Right lung (tissue), 10 donors: ENCODE measurements at places on chromosomes 6 and 20.

GRCh38 chr6:111552958-111553357 lies 52.7 kb downstream of the TRAF3IP2 start:
- DNase-seq, result no peak

DNA sequence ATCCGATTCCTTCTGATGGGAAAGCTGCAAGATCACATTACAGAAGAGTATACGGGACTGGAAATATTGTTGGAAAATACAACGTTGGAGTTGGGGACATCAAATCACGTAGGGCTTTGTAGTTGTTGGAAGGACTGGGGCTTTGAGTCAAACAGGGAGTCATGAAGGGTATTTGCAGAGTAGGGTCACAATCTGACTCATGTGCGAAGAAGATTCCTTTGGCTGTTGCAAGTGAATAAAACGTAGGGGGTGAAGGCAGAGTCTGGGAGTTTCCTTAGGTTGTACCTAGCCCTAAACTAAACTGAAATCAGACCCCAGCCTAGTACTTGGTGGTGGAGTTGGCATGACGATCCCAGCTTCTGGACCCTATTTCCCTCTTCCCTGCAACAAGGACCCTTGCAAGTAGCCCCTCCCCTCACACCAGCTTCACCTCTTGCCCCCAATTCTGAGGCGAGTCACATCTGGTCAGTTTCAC lies 32.3 kb downstream of the SNX5 start:
- DNase-seq, result no peak

GRCh38 chr6:52595796-52596130 lies 18.9 kb upstream of the TRAM2 start:
- no peak for DNase-seq

DNA sequence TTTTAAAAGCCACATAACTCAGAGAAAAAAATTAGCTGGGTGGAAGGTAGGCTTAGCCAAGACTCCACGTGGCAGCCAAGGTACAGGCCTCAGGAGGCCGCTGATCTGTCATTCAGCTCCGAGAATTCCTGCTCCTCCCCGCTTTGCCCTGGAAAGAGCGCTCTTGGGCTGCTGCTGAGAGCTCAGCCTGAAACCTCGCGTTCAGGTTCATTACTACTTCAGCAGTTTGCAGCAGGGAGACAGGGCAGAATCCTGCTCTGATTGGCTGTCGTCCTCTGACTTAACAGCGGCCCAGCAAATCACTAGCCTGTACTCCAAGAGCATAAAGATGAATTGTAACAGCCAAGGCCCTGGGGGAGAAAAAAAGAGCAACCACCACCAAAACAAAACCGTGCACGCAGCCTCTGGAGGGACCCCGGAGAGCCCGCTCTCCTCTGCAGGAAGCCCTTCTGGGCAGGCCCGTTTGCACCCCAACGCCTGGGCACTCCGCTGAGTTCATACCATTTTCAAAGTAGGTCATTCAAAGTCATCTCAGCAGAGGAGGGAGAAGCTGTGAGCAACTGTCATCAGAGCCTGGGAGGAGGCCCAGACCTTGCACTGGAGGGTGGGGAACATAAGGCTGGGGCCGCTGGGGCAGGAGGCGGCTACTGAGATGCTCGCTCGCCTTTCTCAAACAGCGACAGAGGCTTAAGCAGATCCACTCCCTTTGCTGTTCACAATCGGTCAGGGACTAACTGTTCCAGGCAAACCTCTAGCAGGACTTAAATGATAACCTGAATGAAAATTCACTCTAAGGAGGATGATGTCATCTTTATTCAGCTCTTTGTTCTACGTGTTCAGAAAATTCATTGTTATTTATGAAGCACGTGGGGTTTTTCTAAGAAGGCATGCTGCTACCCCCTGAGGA lies 42.3 kb upstream of the ATXN1 start:
- DNase-seq, result peak; percentile 81

DNA sequence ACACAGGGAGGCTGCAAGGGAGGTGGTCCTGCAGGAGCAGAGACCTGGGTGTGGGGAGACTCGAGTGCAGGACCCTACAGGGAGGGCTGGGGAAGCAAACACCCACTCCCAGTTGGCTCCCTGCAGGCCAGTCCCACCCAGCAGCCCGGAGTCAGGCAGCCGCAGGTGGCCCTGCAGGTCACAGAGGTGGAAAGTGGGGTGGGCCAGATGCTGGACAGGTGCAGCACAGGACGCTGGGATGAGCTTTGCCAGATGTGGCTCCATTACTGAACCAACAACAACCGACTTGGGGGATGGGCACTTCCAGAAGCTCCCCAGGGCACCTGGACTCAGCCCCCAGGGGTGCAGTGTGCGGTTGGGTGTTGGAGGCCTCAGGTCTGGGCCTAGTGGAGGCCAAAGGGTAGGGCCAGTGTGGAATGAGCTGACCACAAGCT lies 26.6 kb upstream of the MYT1 start:
- no peak for DNase-seq
